ENCODE measurements at places on chromosomes 4 and X. TPM values are rescaled to one million over a fixed set of nuclear protein-coding genes. Genes with fewer than 3 reads are reported as not detected.

Gene MAGEA10
- not detected for total RNA-seq

Gene L1CAM
- total RNA-seq = 0.26 TPM

Gene CXorf65
- total RNA-seq = not detected

Gene ATOH1
- not detected for total RNA-seq

Gene ADH6
- not detected for total RNA-seq

Gene TRPC3
- 0.26 TPM for total RNA-seq

Gene NLGN3
- under 0.01 TPM for total RNA-seq

All from bronchial epithelial cell (primary cell).